ENCODE measurements at places on chromosomes 11 and 22.
A peak's percentile ranks its signal among the peaks of the same experiment; 100 is the strongest.

- DNase-seq = no peak
Observed at GRCh38 chr11:30938171-30938570, 352.0 kb upstream of the MPPED2 start.

- DNase-seq = no peak
Observed at GRCh38 chr11:23310276-23310675, 450.0 kb upstream of the CCDC179 start.

DNA sequence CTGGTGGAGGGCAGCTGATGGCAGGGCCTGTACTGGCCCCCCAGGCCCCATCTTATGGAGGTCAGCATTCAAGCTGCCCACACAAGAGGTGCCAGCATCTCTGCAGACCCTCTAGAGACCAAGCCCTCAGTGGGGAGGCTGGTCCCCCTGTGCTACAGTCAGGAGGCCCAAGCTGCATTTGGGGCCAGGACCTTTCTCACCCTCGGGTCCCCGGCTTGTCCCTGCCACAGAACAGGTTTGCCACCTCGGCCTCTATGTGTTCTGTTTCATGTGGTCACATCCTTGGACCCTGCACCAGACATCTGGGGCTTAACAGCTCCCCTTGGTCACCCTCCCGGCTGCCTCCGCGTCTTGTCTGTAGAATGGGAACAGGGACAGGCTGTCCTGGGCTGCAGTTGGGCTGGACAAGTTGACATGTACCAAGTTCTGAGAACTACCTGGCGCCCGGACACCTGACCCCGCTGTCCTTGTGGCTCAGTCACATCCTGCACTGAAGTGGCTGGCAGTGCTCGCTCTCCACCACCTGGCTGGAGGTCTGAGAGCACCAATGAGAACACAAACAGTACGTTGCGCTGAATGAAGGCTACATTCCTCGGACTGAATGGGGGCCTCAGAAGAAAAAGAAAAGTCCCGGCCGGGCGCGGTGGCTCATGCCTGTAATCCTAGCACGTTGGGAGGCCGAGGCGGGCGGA, 2.7 kb upstream of the PLXNB2 start:
- DNase-seq = no peak

DNA sequence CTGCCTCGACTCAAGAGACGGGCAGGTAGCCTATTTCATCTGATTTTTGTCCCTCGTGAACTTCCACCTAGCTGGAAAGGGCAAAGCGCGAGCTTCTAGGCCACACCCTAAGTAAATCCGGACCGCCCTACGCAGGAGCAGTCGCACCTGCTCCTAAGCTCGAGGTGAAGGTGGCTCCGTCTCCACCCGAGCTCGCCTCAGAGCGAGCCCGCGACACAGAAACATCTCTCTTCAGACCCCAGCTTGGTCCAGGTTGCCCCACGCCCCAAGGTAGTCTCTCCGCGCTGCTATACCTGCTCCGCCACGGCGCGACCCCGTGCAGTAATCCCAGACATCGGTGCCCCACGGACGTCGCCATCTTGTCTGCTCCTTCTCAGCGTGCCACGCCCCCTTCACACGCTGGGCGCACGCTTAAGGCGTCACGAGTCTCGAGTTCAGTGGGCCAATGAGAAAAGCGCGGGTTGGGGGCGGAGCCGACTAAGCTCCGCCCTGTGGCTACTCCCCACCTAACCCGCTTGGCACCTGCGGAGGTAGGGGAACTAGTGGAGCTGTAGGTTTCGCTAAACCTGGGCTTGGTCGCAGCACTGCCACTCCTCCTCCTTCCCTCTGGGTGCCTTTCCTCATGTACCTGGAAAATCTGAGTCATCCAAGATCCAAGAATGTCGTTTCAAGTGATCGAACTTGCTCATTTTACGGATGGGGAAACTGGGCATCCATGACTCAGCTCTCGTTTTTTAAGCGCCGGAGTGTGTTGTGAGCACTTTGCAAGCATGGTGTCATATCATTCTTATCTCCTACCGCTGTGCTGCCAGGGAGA, at the start of gene PISD:
PISD (minus strand) TSS at position 365 of the 817 bp plus-strand sequence; CDS start at position 358, 7 bp downstream.
- DNase-seq = peak; percentile 89

DNA sequence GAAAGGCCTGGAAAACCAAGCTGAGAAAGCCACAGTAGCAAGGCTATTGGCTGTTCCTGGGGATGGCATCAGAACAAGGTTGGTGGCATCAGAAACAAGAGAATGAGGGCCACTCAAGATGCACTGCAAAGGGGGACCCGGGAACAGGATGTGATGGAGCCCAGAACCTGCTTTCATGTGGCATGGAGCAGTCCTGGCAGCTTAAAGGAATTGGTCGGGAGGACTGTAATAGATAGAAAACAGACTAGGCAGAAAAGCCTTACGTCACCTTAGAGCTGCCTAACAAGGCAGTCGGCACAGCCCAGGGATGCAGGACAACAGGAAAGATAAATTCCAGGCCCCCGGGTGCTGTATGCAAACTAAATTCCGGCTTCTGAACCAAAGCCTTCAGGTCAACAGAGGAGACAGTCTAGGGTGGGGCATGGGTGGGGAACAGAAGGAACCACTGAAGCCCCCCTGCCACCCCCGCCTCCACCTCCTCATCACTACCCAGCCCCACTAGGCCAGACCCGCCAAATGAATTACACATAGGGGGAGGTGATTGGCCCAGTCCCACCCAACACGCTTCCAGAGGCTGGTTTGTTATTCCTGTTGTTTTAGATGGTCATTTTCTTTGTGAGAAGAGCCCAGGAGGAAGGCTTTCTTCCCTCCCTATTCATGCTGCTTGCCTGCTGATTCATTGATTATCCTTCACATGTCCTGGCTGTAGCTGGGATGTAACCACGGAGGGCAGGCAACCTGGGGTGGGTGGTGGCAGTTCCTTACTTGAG, 25.7 kb upstream of the LRRC55 start:
- DNase-seq = no peak

- DNase-seq = no peak
Observed at GRCh38 chr11:83722392-83723119, 436.4 kb upstream of the CCDC90B start.

GRCh38 chr22:41940832-41941765, 5.9 kb downstream of the CENPM start:
- peak; percentile 81 for DNase-seq

DNA sequence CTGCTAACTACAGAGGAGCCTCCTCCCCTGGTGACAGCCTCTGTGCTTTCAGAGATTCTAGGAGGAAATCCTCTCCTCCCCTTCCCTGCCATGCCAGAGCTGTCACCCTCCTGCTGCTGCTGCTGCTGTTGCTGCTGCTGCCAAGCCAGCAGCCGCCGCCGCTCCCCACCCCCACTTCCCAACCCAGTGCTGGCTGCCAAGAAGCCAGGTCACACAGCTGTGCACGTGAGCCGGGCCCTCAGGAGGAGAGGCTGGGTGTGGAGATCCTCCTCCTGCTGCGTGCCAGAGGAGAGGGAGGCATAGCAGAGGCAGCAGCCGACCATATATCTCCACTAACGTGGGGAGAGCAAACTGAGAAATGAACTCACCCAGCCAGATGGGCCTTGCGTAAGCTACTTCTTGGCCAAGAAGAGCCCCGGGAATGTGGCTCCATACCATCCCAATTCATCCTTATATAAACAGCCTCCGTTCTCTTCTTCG, 12.4 kb downstream of the CRY2 start:
- peak; percentile 82 for DNase-seq
